ENCODE measurements at places on chromosomes 12 and 14. TPM values are rescaled to one million over a fixed set of nuclear protein-coding genes. Genes with fewer than 3 reads are reported as not detected.

DNA sequence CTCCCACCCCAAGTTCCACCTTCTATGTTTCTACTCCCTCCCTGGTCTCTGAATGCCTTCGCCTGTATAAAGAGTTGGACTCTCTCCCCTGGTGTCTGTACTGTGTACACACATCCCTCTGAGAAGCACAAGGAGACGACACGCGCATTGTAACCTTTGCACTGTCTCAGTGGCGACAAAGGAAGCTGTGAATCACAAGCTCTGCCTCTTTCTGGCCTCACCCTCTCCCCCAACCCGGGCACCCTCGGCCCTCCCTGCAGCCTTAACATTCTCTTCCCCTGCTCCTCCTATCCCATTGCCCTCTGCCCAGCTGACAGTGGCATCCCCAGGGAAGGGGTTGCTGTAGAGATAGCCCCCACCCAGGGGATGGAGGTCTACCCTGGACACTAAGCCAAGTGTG lies 2.5 kb upstream of the SMARCD1 start:
- DNase-seq: no peak

The NFATC4 gene
- 6.0 TPM for total RNA-seq

The IL23A gene
- not detected for total RNA-seq

DNA sequence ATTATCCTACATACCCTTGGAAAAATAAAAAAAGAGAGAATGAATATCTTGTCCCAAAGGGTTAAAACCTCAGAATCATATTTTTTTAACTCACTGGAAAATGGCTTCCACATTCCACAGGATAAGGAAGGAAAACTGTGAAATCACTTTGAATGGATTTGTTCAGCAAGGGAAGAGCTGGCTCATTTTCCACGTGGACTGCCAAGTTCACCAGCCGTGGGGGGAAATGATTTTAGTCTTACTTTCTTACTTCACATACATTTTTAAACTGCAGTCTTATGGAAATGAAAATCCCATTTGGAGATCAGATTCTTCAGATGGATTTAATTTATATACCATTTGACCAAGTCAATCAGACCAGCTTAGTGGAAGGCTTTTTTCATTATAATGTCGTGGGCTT lies 29.9 kb upstream of the AEBP2 start:
- DNase-seq: no peak

GRCh38 chr14:65833267-65833880 lies 420.8 kb downstream of the FUT8 start:
- peak; percentile 40 for DNase-seq

DNA sequence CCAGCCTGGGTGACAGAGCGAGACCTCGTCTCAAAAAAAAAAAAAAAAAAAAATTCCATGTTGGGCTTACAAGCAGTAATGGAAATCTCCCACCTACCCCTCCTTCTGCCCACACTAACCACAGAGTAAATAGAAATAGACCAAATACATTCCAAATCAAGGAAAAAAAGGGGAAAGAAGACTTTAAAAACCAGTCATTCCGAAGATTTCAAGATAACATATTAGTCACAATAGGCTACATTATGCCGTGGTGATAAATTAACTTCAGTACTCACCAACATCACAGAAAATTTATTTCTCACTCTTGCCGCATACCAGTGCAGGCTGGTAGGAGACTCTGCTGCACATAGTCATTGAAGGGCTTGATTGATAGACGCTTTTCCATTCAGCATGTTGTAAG lies 15.5 kb upstream of the ETV6 start:
- no peak for DNase-seq

DNA sequence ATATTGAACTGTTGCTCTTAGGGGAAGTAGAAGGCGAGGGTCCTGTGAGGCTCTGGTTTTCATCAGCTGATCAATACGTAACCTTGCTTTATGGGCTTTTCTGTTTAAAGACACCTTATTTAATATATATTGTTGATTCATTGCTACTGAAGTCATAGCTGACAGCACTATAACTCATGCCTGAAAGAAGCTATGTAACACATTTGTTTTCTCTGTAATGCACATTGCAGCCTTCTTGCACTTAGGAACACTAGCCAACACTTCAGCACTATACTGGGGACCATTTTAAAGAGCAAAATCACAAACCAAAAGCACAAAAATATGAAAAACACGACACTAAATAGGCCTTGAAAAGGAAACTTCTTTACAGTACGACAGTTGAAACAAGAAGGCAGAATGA lies 135.7 kb downstream of the TTC6 start:
- no peak for DNase-seq

Data from gastrocnemius medialis (tissue), 4 donors.